ENCODE measurements at places on chromosomes 5 and 9. TPM values are rescaled to one million over a fixed set of nuclear protein-coding genes. Genes with fewer than 3 reads are reported as not detected.

DNA sequence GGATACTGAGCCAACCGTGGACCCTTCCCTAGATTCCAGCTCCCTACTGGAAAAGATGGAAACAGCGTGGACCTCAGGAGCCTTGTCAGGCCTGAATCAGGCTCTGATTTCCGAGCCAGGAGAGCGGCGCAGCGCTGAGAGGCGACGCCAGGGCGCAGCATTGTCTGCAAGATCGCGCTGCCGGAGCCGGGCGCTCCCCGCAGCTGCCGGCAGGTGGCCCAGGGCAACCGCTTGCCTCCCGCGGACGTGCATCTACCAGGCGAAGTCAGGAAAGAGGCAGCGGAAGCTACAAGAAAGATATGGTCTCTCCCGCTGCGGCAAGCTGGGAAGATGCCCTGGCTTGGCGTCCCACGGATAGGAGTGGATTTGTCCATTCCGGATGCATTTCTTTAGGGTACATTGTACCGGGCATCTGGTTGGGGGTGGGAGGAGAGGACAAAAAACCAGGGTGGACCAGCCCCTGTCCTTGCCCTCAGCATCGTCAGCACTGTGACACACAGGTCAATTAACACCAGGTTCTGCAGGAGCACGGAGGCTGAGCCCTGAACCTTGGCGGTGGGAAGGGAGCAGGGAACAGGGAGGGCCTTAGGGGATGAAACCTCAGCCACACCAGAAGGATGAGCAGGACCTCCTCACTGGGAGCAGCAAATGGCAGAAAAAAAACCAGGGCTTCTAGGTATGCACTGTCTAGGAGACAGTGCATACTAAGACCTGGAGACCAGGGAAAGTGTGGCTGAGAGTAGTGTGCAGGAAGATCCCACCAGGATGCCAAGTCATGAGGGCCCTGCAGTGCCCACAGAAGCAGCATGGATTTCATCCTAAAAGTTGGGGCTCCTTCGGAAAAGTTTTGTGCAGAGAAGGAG is 55.9 kb downstream of the SFXN1 start:
- peak; percentile 62 for DNase-seq
- no peaks in the 10 kb centered on the region for H3K4me1 ChIP-seq
- H3K4me3 ChIP-seq = no peak overlapping the region
- no peaks in the 10 kb centered on the region for H3K27me3 ChIP-seq
- H3K27ac ChIP-seq = no peak overlapping the region

GRCh38 chr5:51646482-51646881 is 263.2 kb downstream of the ISL1 start:
- H3K4me3 ChIP-seq = no peak overlapping the region
- no peak overlapping the region for H3K27ac ChIP-seq
- H3K4me1 ChIP-seq = peaks cover 5% of the 10 kb centered on the region
- no peaks in the 10 kb centered on the region for H3K27me3 ChIP-seq
- no peaks in the 10 kb centered on the region for H3K36me3 ChIP-seq

DNA sequence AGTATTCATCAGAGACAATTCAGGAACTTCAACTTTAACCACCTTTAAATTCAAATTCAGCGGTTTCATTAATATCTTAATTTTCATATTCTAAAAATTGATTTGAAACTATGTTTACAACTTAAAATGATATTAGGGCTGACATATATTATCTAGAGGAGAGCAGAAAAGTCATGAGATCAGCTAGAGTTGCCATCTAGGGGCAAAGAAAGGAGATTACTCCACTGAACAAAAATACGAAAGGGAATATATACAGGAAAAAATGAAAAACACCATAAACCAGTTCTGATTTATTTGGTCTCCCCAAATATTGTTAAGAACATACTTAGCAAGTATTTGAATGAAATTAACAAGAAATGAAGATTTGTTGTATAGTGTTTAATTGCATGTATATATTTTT is 946.3 kb downstream of the DTWD2 start:
- H3K27ac ChIP-seq = no peak overlapping the region
- no peaks in the 10 kb centered on the region for H3K27me3 ChIP-seq
- no peak for DNase-seq
- no peaks in the 10 kb centered on the region for H3K36me3 ChIP-seq
- H3K4me1 ChIP-seq = no peaks in the 10 kb centered on the region

DNA sequence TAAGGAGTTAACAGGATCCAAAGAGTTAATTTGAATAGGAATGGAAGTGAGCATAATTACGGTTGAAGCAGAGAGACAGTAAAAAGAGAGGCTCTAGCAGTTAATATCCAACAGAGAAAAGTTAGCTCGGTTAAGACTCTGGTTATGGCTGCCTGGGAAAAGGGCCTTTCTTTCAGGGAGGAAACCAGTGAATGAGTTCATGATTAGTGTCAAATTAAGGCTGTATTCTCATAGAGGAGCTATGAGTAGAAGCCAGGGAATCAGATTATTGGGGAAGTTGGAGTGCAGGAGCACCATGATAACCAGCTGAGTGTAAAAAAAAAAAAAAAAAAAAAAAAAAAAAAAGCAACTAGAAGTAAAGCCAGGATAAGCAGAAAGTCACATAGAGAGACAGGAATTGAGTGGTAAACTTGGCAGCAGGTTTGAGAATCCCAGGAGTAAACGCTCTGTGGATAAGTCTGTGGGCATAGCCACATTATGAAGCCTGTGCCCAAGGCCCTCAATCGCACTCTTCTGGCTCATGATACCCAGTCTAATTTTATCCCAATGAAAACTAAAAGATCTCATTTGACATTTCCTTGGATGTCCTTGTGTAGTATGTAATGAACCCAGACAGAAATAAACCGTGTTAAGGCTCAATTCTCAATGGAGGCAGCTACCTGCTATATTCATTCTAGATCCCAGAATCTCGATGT is 372.6 kb upstream of the MPDZ start:
- no peaks in the 10 kb centered on the region for H3K36me3 ChIP-seq
- no peaks in the 10 kb centered on the region for H3K27me3 ChIP-seq
- no peak overlapping the region for H3K27ac ChIP-seq
- no peak for DNase-seq

GRCh38 chr5:135737701-135738563 is 96.5 kb upstream of the SLC25A48 start:
- H3K27ac ChIP-seq = no peak overlapping the region
- no peaks in the 10 kb centered on the region for H3K27me3 ChIP-seq
- H3K4me3 ChIP-seq = no peak overlapping the region
- no peak for DNase-seq
- H3K36me3 ChIP-seq = no peaks in the 10 kb centered on the region

DNA sequence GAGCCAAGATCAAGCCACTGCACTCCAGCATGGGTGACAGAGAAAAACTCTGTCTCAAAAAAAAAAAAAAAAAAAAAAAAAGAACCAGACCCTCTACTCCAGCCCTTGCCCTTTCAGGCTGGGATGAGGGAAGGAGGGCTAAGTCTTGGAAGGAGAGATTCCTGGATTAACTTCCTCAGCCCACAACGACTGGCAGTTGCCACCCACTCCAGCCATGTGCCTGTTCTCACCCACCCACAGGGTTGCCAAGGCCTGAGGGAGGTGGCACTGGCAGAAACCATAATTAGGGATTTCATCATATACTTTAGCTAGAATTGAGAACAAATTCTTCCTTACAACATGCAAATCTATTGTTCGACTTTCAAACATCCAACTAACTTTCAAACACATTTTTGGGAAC is 87.8 kb upstream of the SLC30A5 start:
- DNase-seq = no peak
- H3K27ac ChIP-seq = no peak overlapping the region

Gene C5orf34
- 0.42 TPM for total RNA-seq

Gene CD274
- 6.1 TPM for total RNA-seq

Gene FOXD4L5
- total RNA-seq = not detected

Gene SLC6A18
- not detected for total RNA-seq

Gene IRX2
- 3.6 TPM for total RNA-seq
